ENCODE measurements at places on chromosomes 3 and 15.

GRCh38 chr3:169524131-169524530 is 139.4 kb downstream of the MECOM start:
- no peak for DNase-seq

- no peak for DNase-seq
Observed at GRCh38 chr3:109155828-109156227, 19.3 kb downstream of the C3orf85 start.

DNA sequence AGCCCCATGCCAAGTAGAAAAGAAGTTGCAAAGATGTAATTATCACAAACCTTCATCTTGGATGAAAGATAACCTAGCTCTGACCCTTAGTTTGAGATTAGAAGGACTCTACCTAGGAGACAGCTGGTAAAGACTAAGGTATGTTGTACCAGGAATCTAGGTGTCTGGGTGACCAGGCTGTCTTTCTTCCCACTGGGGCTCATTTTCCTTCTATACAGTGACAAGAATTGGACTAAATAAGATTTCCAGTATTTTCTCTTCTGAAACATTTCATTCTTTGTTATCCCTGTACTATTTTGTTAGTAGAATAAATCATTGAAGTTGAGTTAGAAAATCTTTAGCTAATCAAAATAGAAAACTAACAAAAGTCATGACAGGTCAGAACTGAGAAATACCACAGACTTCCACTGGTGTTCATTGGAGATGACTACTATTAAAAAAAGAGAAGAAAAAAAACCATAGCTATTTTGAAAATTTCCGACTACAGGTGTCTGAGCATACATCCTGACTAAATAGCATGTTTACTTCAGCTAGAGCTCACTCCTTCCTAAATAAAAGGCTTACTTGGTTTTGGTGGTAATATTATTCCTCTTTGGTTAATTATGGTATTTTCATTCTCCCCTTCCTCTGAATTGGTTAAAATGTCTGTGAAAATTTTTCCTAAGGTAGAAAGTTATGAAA is 10.1 kb downstream of the TGFBR2 start:
- no peak for DNase-seq

- no peak for DNase-seq
Observed at GRCh38 chr3:42493798-42494151, 8.7 kb upstream of the VIPR1 start.

- DNase-seq = no peak
Observed at GRCh38 chr3:114464548-114464947, 170.7 kb downstream of the TIGIT start.

DNA sequence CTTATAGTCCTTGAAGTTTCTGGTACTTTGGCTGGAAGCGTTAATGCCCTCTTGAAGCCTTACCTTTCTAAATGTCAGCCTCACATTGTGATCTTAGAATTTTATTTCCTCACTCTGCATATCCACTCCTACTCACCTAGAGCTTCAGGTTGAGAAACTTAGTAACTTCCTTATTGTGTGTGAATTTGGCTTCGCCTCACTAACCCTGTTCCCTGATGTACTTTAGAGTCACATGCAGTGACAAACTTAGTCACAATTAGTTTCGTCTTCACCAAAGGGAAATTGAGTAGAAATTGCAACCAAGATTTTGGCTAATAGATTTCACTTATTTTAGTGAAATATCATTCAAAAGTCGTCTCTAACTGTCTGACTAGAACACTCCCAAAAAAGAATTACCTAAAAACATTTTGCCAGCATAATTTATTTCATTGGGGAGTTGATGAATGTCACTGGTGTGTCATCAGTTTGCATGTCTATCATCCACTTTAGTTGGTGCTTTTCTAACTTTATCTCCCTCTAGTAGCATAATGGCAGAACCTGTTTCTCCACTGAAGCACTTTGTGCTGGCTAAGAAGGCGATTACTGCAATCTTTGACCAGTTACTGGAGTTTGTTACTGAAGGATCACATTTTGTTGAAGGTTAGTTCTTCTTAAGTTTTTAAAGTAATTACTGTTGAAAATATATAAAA is 960 bp downstream of the MFN1 start:
- DNase-seq = no peak

GRCh38 chr3:89067736-89068135 is 39.7 kb upstream of the EPHA3 start:
- DNase-seq = no peak

DNA sequence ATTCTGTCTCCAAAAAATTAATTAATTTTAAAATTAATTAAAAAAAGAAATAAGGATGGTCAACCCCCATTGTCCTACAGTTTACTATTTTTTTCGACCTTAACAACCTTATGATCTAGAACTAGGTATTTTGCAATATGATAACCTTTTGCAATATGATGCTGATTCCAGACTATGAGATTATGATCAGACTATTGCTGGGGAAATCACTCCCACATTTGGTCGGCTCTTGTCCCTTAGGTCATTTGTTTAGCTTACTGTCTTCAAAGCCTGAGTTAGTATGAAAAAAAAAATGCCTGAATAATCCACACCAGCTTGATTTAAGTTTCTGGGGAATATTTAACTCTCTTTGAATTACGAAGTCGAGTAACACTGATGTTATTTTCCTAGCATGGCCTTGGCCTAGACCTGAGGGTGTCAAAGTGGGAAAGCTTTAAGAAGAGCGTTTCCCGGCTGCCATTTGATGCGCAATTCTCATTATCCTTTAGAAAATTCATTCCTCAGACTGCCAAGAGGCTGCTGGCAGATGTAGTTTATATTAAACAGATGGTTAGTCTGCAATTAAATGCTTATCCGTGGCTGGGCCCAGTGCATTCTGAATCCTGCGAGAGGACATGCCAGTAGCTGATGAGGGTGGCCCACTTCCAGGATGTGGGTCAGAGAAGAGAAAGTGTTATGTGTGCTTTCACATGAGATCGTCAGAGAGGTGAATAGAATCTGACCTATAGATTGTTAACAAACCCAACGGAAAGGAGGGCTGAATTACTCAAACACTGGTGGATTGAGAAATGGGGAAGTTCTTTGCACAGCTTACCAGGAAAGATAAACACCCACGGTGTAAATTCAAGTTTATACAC is 496.0 kb upstream of the THBS1 start:
- DNase-seq = no peak

GRCh38 chr3:52934630-52935530 is 37.5 kb upstream of the STIMATE start:
- DNase-seq = no peak
